ENCODE measurements at places on chromosomes 1 and 21.
A peak's percentile ranks its signal among the peaks of the same experiment; 100 is the strongest.

DNA sequence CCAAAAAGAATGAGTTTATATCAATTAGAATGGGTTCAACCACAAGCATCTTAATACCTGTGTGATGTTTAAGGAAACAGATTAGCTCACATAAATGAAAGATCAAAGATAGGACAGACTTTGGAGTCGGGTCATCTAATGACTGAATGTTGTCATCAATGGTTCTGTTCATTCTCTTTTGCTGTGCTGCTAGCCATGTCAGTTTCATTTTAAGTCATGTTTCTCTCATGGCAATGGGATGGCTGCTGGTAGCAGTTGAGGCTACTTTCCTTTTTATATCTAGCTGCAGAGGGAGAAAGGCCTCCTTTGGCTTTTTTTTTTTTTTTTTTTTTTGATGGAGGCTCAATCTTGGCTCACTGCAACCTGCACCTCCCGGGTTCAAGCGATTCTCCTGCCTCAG is 86.9 kb upstream of the SPAG17 start:
- no peak for DNase-seq

- DNase-seq, result no peak
Measured at GRCh38 chr1:30668546-30669327, 54.6 kb downstream of the MATN1 start.

- no peak for DNase-seq
Measured at GRCh38 chr1:78184460-78185072, 138.8 kb downstream of the GIPC2 start.

GRCh38 chr1:95119273-95119672 is 2.1 kb downstream of the TLCD4 start:
- DNase-seq, result no peak

GRCh38 chr1:98870959-98871903 is 133.4 kb downstream of the PLPPR5 start:
- no peak for DNase-seq

DNA sequence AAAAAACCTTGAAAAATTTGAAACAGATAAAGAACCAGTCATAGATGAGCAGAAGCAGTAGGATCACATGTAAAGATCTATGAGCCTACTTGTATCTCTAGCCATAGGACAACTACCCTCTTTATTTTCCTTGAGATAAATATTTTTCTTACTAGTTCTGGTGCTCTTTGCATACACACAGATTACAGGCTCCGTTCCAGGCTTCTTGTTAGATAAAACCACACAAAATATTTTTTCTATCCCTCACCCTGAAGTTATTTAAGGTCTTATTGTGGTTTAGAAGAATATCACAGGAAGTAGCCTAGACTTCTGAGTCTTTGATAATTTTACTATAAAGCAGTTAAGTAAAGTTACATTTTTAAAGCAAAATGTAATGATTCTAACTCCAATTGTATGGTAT is 512.2 kb downstream of the NEGR1 start:
- DNase-seq, result no peak

- no peak for DNase-seq
Measured at GRCh38 chr1:17047924-17048323, 5.9 kb downstream of the SDHB start.

DNA sequence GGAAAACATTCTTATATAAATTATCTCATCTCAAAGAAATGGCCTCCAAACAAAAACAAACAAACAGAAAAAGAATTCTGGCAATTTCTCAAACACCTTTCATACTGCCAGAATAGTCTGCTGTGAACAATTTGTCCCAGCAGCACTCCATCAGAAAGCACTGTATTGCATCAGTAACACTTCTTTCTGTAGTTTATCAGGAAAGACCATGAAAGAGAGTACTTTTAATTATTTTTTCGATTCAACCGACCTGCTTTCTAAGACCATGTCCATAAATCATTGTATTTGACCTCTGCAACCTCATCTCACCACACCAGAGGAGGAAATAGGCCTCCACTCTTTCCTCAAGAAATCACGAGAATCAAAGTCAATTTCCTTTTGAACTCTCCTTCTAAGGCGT is 1579.9 kb downstream of the MRPL39 start:
- DNase-seq, result no peak

GRCh38 chr1:85465099-85465785 is at the start of gene DDAH1:
Gene DDAH1, minus strand, starts transcription at chr1:85465159. Its CDS starts 114 bp downstream, at chr1:85465045.
- DNase-seq, result peak; percentile 61

GRCh38 chr1:239429163-239429562 is 42.8 kb downstream of the CHRM3 start:
- no peak for DNase-seq

GRCh38 chr1:79899914-79900313 is 893.4 kb upstream of the ADGRL4 start:
- no peak for DNase-seq

- DNase-seq, result no peak
Measured at GRCh38 chr1:3732434-3733093, 19.7 kb upstream of the CCDC27 start.

DNA sequence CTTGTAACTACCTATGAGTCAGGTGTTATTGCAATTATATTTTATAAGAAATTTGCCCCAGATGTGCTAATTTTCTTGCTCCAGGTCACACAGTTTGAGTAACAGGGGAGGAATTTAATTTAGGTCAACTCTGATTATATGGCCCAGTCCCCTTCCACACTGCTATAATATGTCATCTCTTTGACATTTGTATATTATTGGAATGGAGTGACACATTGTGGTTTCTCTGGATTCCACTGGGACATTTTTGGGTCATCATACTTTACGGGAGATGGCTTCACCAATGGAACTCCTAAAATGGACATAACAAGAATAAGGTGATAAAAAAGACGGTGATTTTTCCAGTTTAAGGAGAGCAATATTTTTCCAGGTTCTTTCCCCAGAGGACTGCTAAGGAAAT is 191.2 kb downstream of the DISC1 start:
- no peak for DNase-seq

DNA sequence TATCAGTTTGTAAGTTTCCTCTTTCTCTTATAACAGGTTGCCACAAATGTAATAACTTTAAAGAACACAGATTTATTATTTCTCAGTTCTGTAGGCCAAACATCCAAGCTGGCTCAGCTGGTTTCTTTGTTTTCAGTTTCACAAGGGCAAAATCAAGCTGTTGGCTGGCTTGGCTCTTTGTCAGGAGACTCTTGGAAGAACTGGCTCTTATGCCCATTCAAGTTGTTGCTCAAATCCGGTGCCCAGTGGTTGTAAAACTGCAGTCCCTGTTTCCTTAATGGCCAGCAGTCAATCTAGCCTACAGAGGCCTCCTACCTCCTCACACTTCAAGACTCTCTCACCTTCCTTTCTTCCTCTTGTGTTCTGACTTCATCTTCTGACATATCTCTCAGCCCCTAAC is 1171.0 kb downstream of the MRPL39 start:
- DNase-seq, result no peak

GRCh38 chr1:172991674-172992400 is 58.9 kb downstream of the TNFSF18 start:
- DNase-seq, result no peak

DNA sequence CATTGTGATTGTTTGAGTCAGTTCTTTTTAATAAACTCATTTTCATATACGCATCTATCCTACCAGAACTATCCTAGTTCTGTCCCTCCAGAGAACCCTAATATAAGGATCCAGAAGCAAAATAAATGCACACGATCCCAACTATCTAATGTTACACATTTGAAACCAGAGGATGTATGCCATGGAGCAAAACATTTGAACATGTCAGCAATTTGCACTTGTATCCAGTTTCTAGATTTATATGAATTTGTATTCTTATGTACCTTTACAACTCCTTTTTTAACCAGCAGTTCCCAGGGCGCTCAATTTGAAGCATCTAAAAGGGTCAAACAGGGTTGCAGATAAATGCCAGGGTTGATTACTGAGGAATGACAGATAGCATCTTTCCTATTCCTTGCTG is 2.1 kb downstream of the EXTL2 start:
- DNase-seq, result no peak

DNA sequence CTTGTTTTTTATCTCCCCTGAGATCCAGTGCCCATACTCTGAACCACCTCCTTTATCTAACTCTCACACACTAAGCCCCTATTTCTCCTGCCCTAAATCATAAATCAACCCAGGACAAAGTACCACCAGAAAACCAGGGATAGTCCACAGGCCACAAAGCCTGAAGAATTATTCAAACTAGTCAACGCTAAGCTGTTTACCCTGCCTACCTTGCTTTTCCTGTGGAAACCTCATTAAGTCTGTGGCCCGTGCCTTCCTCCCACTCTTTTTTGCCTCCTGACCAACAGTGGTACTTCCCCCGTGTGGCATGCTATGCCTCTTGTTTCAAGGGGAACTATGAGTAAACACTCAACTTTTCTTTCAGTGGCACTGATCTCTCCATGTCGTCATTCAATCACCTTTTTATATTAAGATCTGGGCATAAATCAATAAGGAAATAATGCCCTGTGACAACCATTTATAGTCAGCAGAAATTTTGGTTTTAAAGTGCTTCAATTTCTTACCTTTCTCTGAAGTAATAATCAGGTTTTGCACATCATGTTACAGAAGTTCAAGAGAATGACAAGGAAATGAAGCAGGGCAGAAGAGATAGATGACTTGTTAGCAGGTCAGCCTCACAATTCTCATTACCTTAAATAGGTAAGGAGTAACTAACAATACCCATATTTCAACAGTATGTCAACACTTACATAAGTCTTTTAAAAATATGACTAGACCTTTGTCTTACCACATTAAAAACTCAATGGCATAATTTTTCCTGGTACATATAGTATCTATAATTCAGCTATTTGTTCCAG is 32.1 kb downstream of the EYA3 start:
- DNase-seq, result no peak

GRCh38 chr1:48740621-48741020 is 36.1 kb downstream of the BEND5 start:
- no peak for DNase-seq

- DNase-seq, result no peak
Measured at GRCh38 chr1:209335178-209335577, 248.3 kb upstream of the CAMK1G start.

- DNase-seq, result no peak
Measured at GRCh38 chr1:159830722-159831121, 4.0 kb downstream of the SLAMF8 start.

DNA sequence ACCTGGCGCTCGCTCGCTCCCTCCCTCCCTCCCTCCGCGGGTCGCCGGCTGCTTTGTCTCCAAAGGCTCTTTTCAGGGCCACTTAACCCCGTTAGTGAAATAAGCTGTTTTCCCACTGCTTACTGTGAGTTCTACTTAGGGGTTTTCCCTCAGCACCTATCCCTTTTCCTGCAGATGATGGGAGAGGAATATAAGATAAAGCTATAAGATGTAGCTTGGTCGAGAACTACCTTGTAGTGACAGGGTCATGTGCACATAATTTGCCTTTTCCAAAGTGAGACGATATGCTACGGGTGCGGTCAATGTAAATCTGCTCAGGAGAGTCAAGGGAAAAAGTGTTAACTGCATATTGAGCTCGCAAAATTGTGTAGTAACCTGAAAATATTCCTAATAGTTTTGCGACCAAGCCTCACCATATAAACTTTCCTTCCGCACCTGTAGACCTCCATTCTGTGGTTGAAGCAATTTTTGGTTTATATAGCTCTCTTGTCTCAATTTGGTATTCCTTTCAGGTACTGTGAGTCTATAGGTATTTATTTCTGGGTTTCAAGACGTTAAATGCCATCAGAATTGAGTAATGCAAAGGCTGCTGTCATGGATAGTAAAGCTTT is 55.8 kb upstream of the BOLA1 start:
- no peak for DNase-seq

- DNase-seq, result no peak
Measured at GRCh38 chr1:59750328-59751003, 64.3 kb upstream of the HOOK1 start.

DNA sequence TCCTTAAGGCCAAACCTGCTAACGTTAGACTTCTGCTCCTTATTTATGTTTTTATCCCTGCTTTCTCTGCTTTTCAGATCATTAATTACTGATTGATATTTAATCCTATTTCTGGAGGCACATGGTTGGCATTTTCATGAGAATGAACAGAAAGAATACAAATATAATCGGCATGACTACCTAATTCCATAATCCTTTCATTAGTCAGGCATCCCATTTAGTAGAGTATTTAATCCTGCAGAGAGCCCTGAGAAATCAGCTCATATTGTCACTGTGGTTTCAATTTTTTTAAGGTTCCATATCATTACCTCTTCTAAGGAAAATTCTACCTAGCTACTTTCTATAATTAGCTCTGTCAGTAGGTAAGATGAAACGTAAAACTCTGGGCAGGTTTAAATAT is 238.8 kb downstream of the NCAM2 start:
- DNase-seq, result no peak

- DNase-seq, result no peak
Measured at GRCh38 chr1:12472798-12473551, 145.0 kb downstream of the DHRS3 start.

DNA sequence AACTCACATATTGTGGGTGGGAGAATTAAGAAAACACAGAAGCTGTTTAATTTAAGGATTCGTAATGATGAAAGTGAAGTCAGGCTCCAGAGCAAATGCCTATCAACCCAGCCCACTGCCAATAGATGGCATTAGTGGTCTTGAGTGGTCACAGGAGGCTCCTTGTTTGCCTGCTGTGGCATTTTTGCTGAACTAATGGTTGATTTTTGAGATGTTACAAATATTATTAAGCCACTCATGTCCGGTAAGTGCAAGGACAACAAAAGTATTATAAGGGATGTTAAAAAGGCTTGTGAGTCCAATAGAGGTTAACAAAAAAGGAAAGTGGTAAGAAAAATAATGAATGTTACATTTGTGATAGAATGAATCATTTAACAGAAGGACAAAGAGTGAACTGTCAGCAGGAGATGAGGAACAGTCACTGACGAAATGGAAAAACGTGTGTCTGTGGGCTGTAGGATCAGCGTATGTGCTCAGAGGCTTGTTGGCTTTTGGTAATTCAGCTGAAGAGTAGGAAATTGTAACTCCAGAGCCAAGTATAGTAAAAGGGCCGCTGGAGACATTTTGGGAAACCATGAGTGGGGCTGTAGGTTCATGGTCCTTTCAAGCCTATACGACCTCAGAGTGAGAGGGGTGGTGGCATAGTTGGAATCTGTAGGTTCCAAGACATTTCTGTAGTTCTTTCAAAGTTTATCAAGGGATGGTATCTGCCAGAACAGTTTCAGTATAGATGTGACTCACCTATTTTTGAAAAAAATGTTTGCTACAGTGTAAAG is 11.2 kb downstream of the SFT2D2 start:
- no peak for DNase-seq

DNA sequence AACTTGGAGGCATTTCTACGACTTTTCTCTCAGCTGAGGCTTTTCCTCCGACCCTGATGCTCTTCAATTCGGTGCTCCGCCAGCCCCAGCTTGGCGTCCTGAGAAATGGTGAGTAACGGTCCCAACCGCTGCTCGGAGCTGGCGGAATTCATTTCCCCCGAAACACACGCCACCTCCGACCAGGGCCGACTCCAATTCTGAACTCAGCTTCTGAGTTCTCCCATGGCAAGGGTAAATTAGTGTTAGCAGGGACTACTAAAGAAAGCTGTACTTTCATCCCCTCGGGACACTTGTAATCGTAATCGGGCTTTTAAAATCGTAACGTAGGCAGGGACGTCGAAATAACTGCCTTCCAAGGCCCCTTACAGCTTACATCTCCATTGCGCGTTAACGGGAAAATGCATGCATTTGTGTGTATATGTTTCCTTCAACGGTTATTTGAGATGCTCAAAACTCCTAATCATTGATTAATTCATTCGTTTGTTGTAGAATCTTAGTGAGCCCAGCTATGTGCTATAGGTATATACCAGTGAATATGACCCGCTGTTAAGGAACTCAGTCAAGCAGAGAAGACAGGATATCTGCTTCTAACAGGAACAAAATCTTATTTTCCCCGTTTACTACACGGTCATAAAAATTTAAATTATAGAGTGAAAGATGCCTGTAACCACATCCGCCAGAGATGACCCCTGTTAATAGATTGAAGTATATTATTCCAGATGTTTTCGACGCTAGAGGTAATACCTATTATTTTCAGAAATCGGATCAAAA is 472 bp downstream of the DTL start:
- DNase-seq, result no peak

All from mesothelial cell of epicardium (in vitro differentiated cells).